Activated T-cell treated with anti-CD3 and anti-CD28 coated beads, Interleukin-2, amount 50 U/mL, for 72 hours (primary cell): ENCODE measurements at places on chromosomes 13 and 19.

GRCh38 chr13:110228936-110229904, 77.7 kb downstream of the COL4A1 start:
- peaks cover 43% of the 10 kb centered on the region for H3K27me3 ChIP-seq
- H3K4me3 ChIP-seq: no peak overlapping the region
- H3K27ac ChIP-seq: no peak overlapping the region
- no peak for DNase-seq
- H3K36me3 ChIP-seq: no peaks in the 10 kb centered on the region

- H3K27me3 ChIP-seq: no peaks in the 10 kb centered on the region
- no peak overlapping the region for H3K27ac ChIP-seq
These were observed 133.4 kb upstream of the NBEA start for GRCh38 chr13:34808649-34809048.

DNA sequence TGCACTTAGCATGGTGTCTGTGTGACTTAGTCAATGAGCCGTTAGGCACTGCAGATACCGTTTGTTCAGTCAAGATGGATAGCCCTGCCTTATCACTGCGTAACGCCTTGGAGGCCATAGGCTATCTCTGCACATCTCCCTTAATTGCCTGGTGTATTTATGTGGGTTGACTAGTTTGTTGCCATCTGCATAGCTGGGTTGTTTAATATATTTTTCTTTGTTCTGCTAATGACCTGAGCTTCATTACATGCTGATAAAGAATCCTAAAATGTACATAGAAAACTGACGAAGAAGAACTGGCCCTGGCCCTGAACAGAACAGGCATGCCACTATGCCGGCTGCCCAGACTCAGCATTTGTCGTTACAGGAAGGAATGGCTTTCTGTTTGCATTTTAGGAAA, 297.8 kb downstream of the SHISA2 start:
- H3K27me3 ChIP-seq: no peaks in the 10 kb centered on the region
- no peaks in the 10 kb centered on the region for H3K36me3 ChIP-seq
- H3K4me3 ChIP-seq: no peak overlapping the region
- H3K4me1 ChIP-seq: peaks cover 14% of the 10 kb centered on the region
- no peak overlapping the region for H3K27ac ChIP-seq

- no peaks in the 10 kb centered on the region for H3K27me3 ChIP-seq
- H3K36me3 ChIP-seq: peaks cover 4% of the 10 kb centered on the region
- no peak overlapping the region for H3K27ac ChIP-seq
- DNase-seq: no peak
- H3K4me1 ChIP-seq: peaks cover 14% of the 10 kb centered on the region
These were observed 7.9 kb downstream of the INTS6 start for GRCh38 chr13:51444922-51445321.

GRCh38 chr13:100738176-100738855, 63.7 kb upstream of the TMTC4 start:
- peaks cover 11% of the 10 kb centered on the region for H3K27me3 ChIP-seq
- no peaks in the 10 kb centered on the region for H3K36me3 ChIP-seq
- no peak for DNase-seq
- H3K27ac ChIP-seq: no peak overlapping the region
- H3K4me1 ChIP-seq: no peaks in the 10 kb centered on the region

- no peaks in the 10 kb centered on the region for H3K27me3 ChIP-seq
- H3K4me3 ChIP-seq: no peak overlapping the region
- no peak overlapping the region for H3K27ac ChIP-seq
- no peak for DNase-seq
- H3K4me1 ChIP-seq: no peaks in the 10 kb centered on the region
- H3K36me3 ChIP-seq: no peaks in the 10 kb centered on the region
These were observed 541.6 kb downstream of the SUCLA2 start for GRCh38 chr13:47459512-47459911.

- H3K27me3 ChIP-seq: no peaks in the 10 kb centered on the region
- no peak overlapping the region for H3K27ac ChIP-seq
- H3K4me3 ChIP-seq: no peak overlapping the region
- DNase-seq: no peak
- peaks cover 39% of the 10 kb centered on the region for H3K36me3 ChIP-seq
These were observed 29.8 kb downstream of the ZNF571 start for GRCh38 chr19:37564624-37565369.

GRCh38 chr19:53546758-53547513, 9.0 kb downstream of the ZNF331 start:
- no peak overlapping the region for H3K27ac ChIP-seq
- no peak overlapping the region for H3K4me3 ChIP-seq
- peaks cover 25% of the 10 kb centered on the region for H3K36me3 ChIP-seq
- no peaks in the 10 kb centered on the region for H3K27me3 ChIP-seq
- peaks cover 43% of the 10 kb centered on the region for H3K4me1 ChIP-seq
- DNase-seq: no peak

- no peak for DNase-seq
- no peaks in the 10 kb centered on the region for H3K27me3 ChIP-seq
- peaks cover 13% of the 10 kb centered on the region for H3K36me3 ChIP-seq
- no peak overlapping the region for H3K4me3 ChIP-seq
- H3K4me1 ChIP-seq: no peaks in the 10 kb centered on the region
- H3K27ac ChIP-seq: no peak overlapping the region
These were observed 122.3 kb downstream of the DPF1 start for GRCh38 chr19:38101723-38102122.

DNA sequence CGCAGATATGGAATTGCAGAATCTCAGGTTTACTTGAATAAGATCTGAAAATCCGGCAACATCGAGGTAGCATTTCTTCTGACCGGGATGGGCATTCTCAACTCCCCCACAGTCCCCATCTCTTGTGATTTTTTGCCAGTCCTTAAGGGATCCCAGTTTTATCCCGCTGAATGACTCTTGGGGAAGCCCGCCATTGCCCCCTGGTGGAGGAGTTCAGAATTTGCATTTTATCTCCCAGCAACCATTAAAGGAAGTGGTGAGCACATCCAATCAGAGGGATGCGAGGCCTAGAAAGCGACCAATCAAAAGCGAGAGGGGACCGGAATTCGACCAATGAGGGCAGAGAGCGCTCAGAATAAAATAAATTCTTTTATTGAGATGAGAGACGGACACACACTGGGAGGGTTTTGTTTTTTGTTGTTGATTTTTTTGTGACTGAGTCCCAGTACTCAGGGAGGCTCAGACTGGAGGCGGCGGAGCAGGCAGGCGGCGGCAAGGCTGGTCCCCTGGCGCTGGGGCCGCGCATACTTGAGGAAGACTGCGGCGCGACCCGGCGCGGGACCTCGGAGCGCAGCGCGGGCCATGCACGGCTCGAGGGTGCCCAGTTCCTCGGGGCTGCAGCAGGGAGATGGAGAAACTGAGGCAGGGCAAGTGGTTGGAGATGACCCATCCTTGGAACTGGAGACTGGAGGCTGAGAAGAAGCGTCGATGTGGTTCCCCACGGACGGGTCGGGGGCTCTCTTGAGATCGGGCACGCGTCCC, 3.9 kb upstream of the TTC9B start:
- peak; percentile 77 for DNase-seq
- H3K27ac ChIP-seq: peak overlapping the region; percentile 59
- H3K4me1 ChIP-seq: peaks cover 37% of the 10 kb centered on the region

- no peak overlapping the region for H3K4me3 ChIP-seq
- H3K27ac ChIP-seq: no peak overlapping the region
- H3K27me3 ChIP-seq: no peaks in the 10 kb centered on the region
- no peak for DNase-seq
- peaks cover 2% of the 10 kb centered on the region for H3K36me3 ChIP-seq
These were observed 38.7 kb upstream of the EHD2 start for GRCh38 chr19:47674548-47674947.
